ENCODE measurements at places on chromosomes 7 and 10.
A peak's percentile ranks its signal among the peaks of the same experiment; 100 is the strongest.

GRCh38 chr10:126160571-126160970 is 227.7 kb downstream of the ADAM12 start:
- DNase-seq = no peak

DNA sequence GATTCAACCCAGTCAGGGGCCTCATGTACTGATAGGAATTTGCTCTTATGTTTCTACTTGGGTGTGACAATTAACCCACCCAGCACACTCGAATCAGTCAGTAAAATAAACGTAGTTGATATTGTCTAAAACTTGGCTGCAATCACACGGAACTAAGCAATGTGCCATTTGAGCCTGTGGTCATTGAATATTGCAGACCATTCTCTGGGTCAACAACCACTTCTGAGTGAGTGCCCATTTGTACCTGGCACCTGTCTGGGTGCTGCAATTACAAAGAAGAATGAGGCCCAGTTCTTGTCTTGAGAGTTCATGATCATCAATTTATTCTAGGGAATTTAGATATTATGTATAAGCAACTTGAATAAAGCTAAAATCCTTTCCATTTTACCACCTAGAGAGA is 29.8 kb downstream of the NPY start:
- DNase-seq = no peak

DNA sequence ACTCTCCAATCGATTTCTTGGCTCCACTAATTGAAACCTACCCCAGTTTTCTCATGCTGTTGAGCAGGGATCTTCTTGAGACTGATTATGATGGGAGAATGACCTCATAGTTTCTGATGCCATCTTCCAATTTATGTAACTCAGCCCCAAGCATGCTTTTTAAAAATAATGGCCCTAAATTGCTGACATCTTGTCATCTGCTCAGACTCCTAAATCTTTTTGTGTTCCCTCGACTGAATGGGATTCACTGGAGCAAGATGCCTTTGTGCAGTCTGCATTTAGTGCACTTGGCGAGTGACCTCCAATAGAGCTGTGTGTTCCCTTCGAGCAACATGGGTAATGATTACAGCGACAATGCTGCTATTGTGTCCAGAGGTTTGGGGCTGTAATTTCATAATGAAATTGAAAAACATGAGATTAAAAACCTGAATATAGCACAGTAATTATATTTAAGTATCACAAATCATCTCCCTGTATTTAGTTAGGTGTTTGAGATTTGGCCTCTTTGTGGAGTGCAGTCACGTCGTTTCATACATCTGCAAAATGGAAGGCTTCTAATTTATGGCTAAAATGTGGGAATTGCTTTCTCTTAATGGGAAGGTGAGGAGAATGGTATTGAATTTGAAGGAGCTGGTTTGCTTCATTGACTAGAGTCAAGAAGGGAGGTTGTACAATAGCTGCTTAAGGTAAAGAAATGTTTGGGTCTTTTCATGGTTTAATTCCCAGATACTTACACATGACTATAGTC is 192.9 kb downstream of the AUTS2 start:
- no peak for DNase-seq

DNA sequence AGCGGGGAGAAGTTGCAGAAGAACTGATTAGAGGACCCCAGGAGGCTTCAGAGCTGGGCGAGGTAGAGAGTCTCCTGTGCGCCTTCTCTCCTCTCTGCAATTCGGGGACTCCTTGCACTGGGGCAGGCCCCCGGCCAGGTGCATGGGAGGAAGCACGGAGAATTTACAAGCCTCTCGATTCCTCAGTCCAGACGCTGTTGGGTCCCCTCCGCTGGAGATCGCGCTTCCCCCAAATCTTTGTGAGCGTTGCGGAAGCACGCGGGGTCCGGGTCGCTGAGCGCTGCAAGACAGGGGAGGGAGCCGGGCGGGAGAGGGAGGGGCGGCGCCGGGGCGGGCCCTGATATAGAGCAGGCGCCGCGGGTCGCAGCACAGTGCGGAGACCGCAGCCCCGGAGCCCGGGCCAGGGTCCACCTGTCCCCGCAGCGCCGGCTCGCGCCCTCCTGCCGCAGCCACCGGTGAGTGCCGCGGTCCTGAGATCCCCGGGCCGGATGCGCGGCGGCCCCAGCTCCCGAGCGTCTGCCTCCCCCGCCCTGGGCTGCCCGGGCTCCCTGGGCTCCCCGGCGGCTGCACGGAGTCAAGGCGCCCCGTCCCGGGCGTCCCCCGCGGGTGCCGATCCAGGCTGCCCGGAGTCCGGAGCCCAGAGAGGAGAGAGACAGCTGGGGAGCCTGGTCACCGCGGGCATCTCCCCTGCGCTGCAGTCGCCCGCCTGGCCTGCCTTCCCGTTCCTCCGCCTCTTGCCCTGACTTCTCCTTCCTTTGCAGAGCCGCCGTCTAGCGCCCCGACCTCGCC is at the start of gene PLAU:
TSS of gene PLAU (plus strand) at position 369 of the 789 bp plus-strand sequence. CDS start 424 bp downstream, outside the sequence.
- DNase-seq = peak; percentile 71

DNA sequence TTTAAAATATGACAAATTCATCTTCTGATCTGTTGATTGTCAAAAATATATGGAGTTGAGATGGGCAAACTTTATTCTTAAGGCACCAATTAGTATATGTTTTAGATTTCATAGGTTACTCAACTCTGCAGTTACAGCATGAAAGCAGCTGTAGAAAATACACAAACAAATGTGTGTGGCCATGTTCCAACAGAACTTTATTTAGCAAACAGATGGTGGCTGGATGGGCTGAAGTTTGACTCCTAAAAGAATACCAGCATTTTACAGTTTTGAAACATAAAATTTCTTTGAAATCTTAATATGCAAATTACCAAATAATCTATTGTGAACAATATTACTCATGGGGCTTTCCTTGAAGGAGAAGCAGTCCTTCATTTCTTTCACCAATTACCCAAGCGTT is 1206.0 kb upstream of the LRRTM3 start:
- DNase-seq = no peak

DNA sequence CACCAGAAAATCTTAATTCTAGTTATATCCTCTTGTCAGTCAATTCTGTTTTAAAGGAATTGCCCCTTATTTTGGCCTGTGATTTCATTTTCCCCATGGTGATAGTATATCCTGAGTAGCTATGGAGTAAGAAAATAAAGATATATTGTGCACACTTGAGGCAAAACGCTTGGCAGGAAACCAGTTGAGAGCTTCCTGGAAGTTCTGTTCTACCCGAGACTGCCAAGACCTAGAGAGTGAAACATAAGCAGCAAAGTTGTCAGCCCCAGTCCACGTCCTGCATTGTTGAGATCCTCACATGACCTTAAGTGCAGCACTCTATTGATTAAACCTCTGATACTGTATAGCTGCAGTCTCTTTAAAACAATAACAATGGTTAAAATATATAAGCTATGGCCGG is 235.2 kb downstream of the CDC14C start:
- no peak for DNase-seq

- no peak for DNase-seq
Measured at GRCh38 chr10:132107186-132107948, 41.6 kb downstream of the JAKMIP3 start.

GRCh38 chr10:80697926-80698325 is 160.2 kb downstream of the SH2D4B start:
- DNase-seq = no peak

DNA sequence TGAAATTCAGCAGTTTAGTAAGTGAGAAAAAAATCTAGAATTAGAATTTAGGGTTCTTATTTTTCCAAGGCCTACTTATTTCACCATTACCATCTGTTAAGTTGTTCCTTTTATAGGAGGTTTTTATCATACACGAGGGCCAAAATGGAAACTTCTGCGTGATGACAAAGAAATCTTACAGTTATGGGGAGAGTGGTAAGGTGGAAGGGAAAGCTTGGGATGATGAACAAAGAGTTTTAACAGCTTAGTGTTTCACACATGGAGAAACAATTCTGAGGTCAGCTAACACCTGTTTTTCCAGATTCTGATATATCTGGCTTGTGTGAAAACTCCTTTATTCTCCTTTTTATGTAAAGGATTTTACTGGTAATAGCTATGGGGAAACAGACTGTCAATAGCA is 49.8 kb upstream of the SEMA3C start:
- DNase-seq = no peak

DNA sequence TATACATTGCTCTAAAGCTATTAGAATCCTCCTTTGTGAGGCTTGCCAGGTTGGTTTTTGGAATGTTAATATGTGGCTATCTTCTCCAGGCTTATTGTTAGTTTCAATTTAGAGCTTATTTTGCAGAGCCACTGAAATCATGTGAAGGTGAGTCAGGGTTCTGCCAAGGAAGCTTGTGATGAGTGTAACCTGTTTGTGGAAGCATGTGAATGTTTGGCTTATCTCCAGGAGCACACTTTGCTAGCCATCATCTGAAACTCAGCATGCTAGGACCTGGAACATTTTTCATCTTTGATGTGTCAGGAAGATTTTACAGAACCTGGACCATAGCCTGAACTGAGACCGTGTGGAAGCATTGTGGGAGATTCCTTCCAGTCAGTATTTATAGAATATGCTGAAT is 197.3 kb downstream of the PPP1R9A start:
- peak; percentile 36 for DNase-seq

GRCh38 chr10:126754966-126755365 is 84.5 kb upstream of the C10orf90 start:
- no peak for DNase-seq

DNA sequence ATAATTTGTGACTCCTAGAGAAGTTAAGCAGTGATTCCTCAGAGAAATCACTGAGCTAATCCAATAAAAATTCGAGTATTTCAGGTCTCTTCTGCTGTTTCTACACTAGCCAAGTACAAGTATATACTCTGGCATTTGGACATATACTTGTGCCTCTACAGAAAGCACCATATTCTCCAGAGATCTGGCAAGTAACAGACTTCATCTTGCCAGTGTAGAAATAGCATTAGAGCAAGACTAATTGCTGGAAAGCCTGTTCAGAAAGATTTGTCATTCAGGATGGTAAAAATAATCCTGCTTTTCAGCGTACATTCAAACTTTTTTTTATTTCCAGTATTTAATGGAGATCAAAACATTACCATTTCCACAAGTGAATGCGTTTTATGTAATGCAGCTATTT is 410.8 kb upstream of the ETV1 start:
- DNase-seq = no peak

DNA sequence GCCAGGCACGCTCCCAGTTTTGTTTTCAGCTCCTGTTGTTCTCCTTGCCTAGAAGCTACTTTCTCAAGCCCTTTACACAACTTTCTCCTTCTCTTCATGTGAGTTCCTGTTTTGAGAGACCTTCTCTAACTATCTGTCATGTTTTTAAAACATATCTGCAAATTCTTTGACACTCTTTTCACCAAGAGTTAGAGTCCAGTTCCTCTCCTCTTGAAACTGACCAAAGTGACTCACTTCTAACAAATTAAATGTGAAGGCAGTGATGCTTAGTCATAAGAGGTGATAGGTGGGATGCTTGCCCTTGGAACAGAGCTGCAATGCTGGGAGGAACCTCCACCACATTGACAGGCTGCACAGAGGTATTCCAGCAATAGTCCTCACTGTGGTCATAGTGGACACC is 25.3 kb downstream of the ZSCAN25 start:
- DNase-seq = peak; percentile 16

DNA sequence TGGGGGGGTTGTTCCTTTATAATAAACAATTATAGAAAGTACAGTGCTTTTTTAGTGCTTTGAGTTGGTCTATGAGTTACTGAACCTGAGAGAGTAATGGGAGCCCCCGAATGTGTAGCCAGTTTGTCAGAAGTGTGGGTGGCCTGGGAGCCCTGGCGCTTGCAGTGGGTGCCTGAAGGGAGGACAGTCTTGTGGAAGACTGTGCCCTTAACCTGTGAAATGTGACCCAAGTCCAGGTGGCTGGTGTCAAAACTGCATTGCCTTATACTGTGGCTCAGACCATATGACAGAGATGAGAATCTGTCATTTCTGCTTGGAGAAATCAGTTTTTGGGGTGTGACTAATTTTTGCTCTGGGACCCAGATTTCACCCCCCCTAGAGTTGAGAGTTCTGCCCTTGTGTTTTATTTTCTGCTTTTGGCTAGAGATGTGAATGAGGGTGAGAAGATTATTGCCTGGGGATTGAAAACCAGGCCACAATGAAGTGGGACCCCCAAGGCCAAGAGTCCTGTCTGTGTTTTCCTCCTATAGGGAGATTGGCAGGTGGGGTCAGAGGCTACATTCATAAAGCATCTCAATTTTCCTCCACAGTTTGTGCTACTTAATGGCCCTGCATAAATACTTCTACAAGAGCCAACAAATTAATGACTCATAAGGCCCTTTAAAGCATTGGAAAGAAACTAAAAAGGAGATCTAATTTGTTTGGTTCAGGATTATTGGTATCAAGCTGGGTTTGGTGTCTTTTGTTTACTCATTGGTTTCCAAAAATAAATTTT is 24.1 kb upstream of the CARD11 start:
- DNase-seq = no peak

DNA sequence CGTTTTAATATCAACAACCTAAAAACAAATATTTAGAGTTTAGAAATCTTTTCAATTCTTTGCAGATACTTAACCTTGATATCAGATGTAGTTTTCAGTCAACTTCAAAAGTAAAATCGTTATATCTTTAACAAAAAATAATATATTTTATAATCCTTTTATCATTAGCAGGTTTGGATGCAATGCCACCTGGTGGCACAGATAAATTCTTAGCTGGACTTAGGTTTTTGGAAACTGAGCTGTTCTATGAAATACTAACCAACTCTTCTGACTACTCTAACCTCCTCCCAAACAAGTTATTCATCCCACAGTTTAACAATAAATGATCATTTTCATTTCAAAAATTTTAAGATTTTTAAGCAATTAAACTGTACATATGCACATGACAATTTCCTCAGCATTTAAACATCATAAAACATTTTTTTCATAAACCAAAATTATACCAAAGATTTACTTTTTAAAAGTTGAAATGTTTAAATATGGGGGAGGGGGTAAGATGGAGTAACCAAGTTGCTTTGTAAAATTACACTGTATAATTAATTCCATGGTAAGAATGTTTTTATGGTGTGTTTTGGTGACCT is 56.9 kb downstream of the HIBADH start:
- no peak for DNase-seq

DNA sequence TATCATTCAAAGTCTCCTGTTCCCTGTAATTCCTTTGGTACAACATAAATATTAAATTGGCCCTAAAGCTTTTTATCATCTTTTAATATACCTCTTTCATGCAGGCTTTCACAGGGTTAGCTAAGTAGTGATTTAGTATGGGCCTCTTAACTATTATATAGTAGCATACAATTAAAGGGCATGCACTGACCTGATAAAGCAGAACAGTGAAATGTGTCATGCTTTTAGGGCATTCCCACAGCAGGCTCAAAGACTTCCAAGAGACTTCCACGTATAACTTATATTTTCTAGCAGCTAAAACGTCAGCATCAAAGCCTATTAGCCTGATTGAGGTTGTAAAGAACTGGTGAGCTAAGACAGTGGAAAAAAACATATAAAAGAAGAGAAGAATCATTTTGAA is 35.3 kb downstream of the SAMD8 start:
- no peak for DNase-seq

GRCh38 chr10:70498970-70499835 is 20.6 kb downstream of the PALD1 start:
- no peak for DNase-seq

- no peak for DNase-seq
Measured at GRCh38 chr7:51000956-51001355, 218.3 kb upstream of the GRB10 start.

- no peak for DNase-seq
Measured at GRCh38 chr10:20769481-20769880, 127.6 kb downstream of the NEBL start.

GRCh38 chr7:131385039-131385605 is 57.4 kb downstream of the MKLN1 start:
- no peak for DNase-seq

Measured in inflammatory macrophage (primary cell).